ENCODE measurements at places on chromosomes 16 and 17.

DNA sequence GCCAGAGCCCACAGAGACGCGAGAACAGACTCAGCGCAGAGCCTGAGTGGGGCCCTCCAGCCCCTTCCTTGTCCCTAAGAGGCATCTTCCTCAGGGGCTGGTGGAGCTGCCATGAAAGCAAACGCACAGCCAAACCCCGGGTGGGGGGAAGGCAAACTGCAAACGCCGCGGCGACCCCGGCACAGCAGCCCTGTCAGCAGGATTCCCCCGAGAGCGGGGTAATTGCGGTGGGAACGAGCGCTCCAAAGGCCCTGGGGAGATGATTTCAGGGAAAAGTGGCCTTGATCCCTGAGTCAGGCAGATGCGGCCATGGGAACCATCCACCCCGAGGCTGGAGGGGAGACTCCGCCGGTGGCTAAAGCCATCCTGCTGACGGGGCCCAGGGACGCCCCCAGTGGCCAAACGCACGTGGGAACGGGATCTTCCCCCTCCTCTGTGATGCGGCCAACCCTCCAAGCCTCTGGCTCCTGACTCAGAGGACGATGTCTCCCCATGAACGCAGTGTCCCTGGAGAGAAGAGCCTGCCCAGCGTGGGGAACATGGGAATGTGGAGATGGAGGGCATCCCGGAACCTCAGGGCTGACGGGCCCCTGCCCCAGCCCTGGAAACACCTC is 25.1 kb downstream of the SLC7A5 start:
- no peak for DNase-seq

- no peak for DNase-seq
These were observed 29.8 kb upstream of the C1QL1 start for GRCh38 chr17:44997733-44998520.

DNA sequence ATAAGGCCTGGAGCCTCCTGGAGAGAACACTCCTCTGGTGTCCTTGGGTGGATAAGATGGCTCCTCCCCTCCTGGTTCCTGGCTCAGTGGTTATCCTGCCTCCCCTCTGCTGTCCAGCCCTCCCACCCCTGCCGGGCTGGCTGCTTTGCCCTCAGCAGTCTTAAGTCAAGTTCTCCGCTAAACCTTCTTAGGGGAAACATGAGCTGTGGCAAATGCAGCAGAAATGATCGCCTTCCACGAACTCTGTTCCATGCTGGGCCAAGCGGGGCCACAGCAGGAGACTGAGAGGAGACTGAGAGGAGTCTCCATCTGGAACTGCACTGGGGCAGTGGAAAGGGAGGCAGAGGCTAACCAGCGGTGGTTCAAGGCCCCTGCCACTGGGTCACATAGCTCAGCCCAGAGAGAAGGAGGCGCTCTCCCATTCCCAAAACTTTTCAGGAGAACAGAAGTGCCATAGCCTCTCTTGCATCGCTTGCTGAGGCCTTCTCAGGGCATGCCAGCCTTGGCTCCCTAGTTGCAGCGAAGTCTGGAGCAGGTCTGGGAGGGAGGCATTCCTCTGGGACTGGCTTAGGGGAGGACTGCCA is 26.9 kb downstream of the TNS4 start:
- peak; percentile 70 for DNase-seq

- no peak for DNase-seq
These were observed 31.4 kb downstream of the ANKRD11 start for GRCh38 chr16:89458967-89459366.

GRCh38 chr17:27596096-27596495 is 34.9 kb upstream of the LGALS9 start:
- no peak for DNase-seq

DNA sequence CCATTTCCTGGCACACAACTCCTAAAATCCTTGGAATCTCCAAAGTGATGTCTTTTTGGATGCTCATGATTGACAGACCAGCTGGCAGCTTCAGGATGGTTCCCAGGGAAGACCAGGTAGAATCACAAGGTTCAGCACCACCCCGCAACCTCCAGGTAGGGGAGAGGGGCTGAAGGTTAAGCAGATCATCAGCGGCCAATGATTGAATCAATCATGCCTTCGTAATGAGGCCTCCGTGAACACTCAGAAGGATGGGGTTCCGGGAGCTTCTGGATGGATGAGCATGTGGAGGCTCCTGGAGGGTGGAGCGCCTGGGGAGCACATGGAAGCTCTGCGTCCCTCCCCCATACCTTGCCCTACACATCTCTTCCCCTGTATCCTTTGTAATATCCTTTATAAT is 185.9 kb downstream of the SEC14L1 start:
- no peak for DNase-seq

DNA sequence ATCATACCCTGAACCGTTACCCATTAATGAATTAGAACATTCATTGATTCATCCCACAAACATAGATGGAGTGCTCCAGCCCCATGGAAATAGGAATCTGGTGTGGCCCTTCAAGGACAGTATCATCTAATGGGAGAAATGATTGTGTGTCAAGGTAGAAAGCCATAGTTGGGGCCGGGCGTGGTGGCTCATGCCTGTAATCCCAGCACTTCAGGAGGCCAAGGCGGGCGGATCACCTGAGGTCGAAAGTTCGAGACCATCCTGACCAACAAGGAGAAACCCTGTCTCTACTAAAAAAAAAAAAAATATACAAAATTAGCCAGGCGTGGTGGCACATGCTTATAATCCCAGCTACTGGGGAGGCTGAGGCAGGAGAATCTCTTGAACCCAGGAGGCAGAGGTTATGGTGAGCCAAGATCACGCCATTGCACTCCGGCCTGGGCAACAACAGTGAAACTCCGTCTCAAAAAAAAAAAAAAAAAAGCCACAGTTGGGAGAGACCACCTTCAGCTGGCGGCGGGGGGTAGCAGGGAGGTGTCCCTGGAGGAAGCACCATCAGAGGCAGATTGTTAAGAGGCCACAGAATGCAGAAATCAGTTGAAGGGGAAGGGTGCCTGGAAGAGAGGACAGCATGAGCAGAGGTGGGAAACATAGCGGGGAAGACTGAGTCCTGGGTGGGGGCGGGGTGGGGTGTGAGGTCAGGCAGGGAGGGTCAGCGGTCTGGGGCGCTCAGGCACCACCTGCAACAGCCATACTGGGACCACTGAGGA is 60.0 kb downstream of the USP22 start:
- no peak for DNase-seq

GRCh38 chr16:67977005-67977404 is 3.3 kb downstream of the DPEP3 start:
- DNase-seq = no peak

- DNase-seq = no peak
These were observed 10.4 kb downstream of the PTRH2 start for GRCh38 chr17:59696682-59697277.

DNA sequence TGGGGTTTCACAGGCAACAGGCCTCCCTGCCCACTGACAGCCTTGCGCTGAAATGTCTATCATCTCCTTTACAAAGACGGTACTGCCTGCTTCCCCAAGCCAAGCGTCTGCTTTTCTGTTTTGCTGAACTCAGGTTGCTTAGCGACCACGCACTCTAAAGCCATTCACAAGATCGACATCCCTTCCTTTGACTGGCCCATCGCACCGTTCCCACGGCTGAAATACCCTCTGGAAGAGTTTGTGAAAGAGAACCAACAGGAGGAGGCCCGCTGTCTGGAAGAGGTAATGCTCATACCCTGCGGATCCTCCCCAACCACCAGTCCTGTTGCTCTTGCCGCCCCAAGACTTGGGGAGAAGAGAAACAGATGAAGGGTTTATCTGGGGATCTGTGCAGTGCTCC is 28.7 kb downstream of the TMEM186 start:
- DNase-seq = no peak

GRCh38 chr16:24980077-24980793 is 34.9 kb downstream of the ARHGAP17 start:
- DNase-seq = no peak

- no peak for DNase-seq
These were observed 48.0 kb downstream of the TMEM235 start for GRCh38 chr17:78279360-78279990.

DNA sequence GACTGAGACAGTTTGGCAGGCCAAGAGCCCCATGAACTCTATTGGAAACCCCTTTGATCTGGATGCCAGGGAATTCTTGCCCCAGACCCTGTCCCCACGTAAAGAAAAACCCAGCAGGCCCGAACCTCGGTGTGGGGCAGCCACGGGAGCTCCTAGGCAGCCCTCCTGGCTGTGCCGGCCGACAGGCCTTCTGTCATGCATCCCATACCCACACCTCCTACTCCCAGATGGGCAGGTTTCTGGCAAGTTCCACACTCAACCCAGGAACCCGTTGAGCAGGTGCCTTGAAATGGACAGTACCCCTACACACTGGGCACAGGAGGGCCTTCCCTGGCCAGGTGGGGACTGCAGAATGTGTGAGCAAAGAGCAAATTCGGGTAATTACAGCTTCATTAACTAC is 23.6 kb upstream of the ATP2C2 start:
- DNase-seq = no peak

GRCh38 chr17:31663576-31663975 is 195.5 kb downstream of the COPRS start:
- DNase-seq = no peak

- DNase-seq = peak; percentile 49
These were observed 123.7 kb upstream of the HS3ST3A1 start for GRCh38 chr17:13725288-13725990.

- no peak for DNase-seq
These were observed 4.4 kb downstream of the ASGR1 start for GRCh38 chr17:7174603-7175326.

DNA sequence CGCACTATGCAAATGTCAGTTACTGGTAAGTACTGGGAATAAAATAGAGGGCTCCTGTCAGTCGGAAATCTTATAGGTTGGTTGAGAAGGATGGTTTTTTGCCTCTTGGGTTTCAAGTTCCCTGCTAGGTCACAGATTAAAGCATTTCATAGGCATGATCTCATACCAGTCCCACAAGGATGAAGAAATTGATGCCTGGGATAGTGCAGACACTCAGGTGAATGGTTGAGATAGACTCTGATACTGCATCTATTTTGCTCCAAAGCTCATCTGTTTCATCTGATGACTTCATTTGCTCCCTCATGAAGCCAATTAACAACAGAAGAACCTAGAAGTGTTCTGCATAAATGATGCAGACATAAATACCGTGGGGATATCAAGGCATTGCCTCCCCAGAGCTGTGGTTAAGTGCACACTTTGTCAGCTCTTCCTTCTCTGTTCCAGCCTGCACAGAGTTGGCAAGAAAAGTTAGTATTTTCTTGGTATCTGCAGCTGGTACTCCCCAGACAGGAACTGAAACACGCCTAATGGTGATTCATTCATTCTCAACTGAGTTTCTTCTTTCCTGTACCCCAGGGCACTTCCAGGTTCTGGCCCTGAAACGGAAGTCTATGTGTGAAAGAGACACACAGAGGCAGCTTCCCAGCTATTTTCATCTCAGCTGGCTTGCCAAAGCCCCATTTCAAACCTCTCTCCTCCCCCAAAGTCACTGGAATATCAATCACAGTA is 418.3 kb upstream of the SALL1 start:
- DNase-seq = peak; percentile 90

DNA sequence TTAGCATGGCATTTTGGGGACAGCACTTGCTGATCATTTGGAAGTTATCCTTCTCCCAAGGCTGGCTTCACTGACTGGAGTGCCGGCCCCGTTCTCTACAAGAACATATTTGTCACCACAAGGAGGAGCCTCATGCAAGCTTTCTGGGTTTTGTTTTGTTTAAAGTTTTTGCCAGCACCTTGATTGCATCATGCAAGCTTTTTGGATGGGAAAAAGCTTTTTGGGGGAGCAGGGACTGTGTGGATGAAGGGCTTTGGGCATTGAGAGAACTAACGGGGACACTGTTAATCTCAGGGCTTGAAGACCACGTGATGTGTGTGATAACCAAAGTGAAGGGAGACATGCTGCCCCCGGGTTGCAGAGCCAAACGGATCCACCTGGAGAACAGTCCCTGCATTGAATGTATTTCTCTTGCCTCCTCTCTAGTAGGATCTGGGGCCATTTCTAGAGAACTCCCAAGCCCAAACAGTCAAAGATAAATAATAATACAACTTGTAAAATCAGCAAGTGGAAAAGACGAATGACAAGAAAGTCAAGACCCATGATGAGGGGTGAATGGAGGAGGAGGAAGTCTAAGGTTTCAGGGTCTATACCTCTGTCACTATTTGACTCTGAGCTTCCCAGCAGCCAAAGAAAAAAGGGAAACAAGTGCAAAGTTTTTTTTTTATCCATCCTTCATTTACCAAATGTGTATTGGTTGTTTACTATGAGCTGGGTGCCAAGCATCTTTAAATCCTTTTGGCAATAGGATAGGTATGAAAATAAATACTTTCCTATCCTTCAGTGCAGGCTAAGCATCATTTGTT is 17.2 kb downstream of the TMEM114 start:
- DNase-seq = peak; percentile 46

Measured in MCF 10A (cell line).